Brain pericyte (primary cell): ENCODE measurements at places on chromosomes 7 and 10.

- DNase-seq: no peak
Observed at GRCh38 chr7:101913851-101914250, 96.4 kb downstream of the CUX1 start.

- no peak for DNase-seq
Observed at GRCh38 chr7:115229401-115230105, 307.7 kb downstream of the MDFIC start.

DNA sequence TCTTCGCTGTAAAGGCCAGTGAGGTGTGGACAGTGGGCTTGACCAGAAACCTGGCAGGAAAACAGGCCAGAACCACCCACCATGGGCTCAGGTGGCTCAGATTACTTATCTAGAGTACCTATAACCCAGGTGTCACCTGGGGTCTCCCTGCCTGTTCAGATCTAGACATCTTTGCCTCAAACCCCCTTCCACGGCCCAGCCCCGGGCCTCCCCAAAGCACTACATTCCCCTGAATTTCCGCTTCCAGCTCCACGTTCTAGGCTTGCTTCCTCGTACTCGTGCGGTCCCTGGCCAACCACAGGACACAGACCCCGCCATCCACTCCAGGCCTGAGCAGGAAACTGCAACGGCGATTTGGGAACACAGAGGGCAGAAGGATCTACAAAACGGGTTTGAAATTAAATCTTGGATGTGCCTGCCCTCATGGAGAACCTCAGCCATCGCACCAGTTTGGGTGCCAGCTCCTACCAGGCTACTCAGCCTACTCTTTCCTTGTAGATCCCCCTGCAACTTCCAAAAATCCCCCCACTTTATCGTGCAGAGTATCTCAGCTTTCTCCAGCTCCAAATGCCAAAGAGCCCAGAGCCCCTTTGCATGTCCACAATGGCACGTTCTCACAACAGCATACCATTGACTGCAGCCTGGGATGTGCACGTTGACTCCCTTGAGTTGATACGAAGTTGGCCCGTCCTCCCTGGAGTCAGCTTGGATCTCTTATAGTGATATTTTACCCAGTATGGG is 62.7 kb upstream of the CACUL1 start:
- no peak for DNase-seq

GRCh38 chr10:17662193-17663138 is 18.5 kb downstream of the STAM start:
- no peak for DNase-seq

GRCh38 chr10:130817046-130817624 is 494.4 kb downstream of the TCERG1L start:
- DNase-seq: no peak

DNA sequence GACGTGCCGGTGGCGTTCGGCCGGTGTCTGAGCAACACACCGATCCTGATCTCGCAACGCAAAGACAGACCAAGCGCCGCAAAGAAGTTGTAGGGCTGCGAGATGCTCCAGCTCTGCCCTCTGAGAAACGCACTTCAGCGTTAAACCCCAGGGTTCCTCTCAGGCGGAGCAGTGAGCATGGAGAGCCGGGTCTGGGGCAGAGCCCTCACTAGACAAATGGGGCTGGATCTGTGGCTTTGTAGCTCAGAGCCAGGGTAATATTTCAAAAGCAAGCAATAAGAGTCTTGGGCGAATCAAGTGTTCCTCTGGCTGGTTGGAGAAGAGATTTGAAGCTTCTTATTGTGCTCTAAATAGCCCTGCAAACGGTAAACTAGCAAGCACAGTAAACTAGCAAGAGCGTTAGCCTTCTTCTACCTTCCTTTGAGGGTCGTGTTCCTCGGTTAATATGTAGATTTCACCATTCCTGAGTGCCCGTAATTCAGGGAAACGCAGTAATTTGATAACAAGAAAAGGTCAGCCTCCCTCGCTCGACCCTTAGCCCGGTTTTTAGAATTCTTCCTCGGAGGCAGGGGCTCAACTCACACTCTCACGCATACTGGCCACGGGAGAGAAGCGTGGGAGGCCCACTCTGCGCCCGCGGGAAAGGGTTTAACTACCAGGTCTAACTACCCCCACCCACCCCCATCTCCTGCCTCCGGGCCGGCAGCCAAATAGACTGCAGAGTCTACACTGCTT is 6.7 kb downstream of the SKAP2 start:
- no peak for DNase-seq

GRCh38 chr10:13990392-13990805 is 340.3 kb downstream of the FRMD4A start:
- no peak for DNase-seq

GRCh38 chr10:16854623-16855022 is 37.4 kb upstream of the RSU1 start:
- DNase-seq: no peak

DNA sequence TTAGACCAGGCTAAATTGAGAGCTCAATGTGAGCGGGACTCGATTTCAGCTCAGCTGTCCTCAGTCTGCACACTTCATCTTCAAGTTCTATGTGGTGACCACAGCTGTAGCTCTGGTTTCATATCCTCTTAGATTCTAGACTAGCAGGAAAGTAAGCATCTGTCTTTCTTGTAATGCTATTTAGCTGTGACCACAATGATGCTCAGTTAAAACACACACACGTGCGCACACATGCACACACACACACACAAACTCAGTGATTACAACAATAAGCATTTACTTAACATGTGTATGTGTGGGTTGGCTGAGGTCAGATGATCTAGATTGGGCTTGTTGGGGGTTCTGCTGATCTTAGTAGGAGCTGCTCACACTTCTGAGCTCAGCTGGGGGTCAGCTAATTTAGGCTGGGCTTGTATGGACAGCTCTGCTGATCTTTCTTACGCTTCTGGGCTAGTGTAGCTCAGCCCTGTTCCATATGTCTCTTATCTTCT is 82.5 kb downstream of the ZNF365 start:
- no peak for DNase-seq

- no peak for DNase-seq
Observed at GRCh38 chr10:24694086-24694485, 29.6 kb downstream of the ARHGAP21 start.

DNA sequence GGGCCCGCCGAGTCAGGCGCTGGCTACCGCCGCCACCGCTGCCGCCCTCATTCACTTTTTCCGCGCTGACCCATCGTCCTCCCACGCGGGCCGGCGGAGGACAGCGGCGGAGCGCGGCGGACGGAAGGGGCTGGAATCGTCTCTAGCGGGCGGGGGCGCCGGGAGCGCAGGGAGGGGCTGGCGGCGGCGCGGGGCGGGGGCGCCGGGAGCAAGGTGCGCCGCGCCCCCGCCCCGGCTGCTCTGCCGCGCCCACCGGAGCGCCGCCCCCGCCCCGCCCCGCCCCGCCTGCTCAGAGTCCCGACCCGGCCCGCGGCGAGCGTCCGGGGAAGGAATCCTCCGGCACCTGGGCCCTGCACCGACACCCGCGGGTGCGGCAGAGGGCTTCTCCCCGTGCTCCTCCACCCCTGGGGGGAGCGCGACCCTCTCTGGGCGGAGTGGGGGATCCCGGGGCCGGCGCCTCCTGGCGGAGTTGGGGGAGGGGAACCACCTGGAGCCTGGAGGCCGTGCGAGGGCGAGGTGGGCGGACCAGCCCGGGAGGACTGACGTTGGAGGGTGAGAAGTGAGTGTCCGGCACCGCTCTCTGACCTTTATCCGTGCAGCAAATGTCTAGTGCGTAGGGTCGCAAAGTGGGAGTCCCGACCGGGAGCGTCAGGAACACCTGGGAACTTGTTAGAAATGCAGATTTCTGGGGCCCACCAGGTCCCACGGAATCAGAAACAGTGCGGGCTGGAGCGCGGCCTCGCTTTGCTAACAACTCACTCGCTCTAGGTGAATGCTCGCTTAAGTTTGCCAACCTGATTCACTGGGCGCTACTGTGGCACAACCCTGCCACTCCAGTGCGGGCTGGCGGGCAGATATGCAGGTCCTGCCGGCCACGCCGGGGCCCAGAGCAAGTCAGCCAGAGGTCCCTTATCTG is at the start of gene COBL:
Gene COBL (minus strand): TSS at position 144 of the 916 bp plus-strand sequence. CDS start 176 bp downstream, outside the sequence.
- DNase-seq: no peak

GRCh38 chr10:116133634-116134033 is 139.4 kb downstream of the GFRA1 start:
- DNase-seq: no peak

GRCh38 chr7:77752016-77752415 is 46.2 kb downstream of the TMEM60 start:
- no peak for DNase-seq
